HTR-8/SVneo (cell line): ENCODE measurements at places on chromosomes 4 and X.

- DNase-seq, result no peak
Measured at GRCh38 chr4:54330896-54331295, 101.8 kb downstream of the PDGFRA start.

DNA sequence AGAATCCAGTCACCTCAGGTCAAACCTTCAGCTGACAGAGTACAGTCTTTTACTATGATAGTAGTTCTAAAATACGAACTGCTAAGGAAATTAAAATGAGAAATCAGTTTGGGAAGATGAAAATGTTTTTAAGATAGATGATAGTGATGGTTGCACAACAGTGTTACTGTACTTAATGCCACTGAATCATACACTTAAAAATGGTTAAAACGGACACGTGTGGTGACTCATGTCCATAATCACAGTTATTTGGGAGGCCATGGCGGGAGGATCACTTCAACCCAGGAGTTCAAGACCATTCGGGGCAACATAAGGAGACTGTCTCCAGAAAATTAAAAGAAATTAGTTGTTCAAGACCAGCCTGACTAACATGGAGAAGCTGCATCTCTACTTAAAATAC lies 41.4 kb downstream of the ABHD18 start:
- no peak for DNase-seq

DNA sequence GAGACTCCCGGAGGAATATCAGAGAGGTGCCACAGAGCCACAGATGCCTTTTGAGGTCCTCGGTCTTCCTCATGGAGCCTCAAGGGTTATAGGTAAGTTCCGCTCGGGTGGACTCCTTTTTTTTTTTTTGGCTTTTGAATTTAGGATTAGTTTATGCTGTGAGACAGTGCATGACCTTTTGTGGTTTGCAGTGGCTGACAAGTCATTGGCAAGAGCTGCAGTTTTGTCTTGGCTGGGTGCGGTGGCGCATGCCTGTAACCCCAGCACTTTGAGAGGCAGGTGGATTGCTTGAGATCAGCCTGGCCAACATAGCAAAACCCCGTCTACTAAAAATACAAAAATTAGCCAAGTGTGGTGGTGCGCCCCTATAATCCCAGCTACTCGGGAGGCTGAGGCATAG lies 4.5 kb upstream of the GRSF1 start:
- no peak for DNase-seq

GRCh38 chr4:139720806-139721205 lies 55.2 kb downstream of the MGST2 start:
- no peak for DNase-seq

- DNase-seq, result no peak
Measured at GRCh38 chr4:88297212-88297516, 12.8 kb upstream of the PPM1K start.

DNA sequence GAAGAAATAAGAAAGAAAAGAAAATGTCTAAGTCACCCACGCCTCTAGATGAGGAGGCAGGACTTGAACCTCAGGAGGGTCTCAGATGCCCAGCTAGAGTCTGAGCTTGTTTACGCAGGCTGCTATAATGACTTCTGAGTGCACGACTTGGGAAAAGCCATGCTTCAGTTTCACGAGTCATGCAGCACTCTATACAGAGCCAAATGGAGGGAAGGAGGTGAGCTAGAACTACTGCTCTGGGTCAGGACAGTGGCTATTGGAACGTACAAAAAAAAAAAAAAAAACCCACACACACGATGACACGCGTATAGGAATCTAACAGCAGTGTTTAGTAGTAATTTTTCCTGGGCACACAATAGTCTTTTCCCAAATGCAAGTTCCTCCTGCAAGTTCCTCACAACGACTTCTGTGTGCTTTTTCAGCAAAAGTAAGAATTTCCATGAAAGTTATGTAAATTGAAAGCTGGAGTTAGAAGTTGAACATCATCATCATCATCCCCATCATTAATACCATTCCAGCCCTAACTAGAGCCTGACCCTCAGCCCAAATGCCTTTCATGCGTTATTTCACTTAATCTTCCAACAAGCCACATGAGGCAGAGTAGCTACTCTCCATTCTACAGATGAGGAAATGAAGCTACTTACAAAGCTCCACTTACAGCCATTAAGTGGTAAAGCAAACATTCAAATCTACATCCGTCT lies 36.6 kb downstream of the IRF2 start:
- no peak for DNase-seq

GRCh38 chr4:142161086-142161485 lies 524.7 kb downstream of the IL15 start:
- DNase-seq, result no peak

DNA sequence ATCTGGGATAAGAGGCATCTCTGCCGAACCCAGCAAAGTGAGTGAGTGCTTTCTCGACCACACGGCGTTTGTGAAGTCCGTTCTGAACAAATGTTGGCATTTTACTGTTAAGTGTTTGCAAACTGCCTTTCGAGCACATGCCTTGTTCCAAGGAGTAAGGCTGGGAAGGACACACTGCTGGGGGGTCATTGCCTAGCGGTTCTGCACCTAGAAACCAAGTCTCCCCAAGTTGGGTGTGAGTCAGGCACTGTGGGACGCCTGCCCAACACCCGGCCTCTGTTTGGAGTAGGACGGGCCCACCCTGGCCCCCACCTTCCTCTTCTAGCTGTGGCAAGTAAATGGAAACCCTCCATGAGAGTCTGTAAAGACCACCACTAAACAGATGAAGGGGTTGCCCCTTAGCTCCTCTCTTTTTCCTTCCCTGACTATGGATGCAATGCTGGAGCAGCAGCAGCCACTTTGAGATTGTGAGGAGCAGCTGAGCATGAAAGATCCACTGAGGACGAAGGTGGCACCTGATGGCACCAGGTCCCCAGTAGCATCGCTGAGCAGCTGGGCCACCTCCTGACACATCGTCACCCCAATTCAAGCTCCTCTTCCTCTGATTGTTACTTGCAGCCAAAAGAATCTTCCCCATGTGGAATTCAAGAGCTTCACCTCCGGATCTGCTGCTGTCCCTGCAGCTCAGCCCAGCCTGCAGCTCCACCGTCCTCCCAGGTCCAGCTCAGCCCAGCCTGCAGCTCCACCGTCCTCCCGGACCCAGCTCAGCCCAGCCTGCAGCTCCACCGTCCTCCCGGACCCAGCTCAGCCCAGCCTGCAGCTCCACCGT lies 6.3 kb downstream of the CPLX1 start:
- no peak for DNase-seq
